ENCODE measurements at places on chromosomes 2 and 18.

- no peak for DNase-seq
Measured at GRCh38 chr2:207375207-207375875, 154.4 kb upstream of the CREB1 start.

- no peak for DNase-seq
Measured at GRCh38 chr18:45322343-45322742, 292.9 kb upstream of the SLC14A2 start.

DNA sequence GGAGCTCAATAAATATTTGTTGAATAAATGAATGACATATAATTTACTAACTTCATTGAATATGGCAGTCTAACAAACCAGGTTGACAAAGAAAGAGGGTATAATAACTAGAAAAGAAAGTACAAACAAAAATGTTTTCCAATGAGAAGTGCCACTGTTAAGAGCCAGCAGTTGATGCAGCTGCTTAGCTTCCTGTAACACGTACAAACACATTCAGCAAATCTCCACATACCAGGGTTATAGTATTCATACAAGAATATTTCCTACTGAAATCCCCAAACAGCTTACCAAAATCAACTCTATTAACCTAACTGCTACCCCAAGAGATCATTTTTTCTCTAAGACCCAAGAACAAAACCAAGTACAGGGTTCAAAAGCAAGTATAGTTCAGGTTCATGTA, 77.7 kb downstream of the THADA start:
- no peak for DNase-seq

DNA sequence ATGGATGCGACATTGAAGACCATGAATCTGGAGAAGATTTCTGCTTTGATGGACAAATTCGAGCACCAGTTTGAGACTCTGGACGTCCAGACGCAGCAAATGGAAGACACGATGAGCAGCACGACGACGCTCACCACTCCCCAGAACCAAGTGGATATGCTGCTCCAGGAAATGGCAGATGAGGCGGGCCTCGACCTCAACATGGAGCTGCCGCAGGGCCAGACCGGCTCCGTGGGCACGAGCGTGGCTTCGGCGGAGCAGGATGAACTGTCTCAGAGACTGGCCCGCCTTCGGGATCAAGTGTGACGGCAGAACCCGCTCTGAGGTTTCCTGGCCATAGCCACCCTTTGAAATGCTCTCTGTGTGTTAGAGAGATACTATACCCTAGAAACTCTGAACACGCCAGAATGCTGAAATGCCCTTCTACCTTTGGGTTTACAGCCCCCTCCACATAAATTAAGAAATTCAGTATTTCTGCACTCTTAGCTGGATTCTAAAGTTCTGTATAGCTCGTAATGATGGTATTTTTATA, 659 bp downstream of the CHMP1B start:
- DNase-seq, result peak; percentile 59

GRCh38 chr2:174585657-174586252, 11.8 kb downstream of the WIPF1 start:
- DNase-seq, result no peak
